Tongue (tissue), 3 donors: ENCODE measurements at places on chromosomes 1 and 21.
A peak's percentile ranks its signal among the peaks of the same experiment; 100 is the strongest.

- no peak for DNase-seq
Measured at GRCh38 chr1:151639466-151639865, 27.6 kb downstream of the SNX27 start.

GRCh38 chr1:18743233-18743632 is 112.6 kb downstream of the PAX7 start:
- DNase-seq, result no peak

GRCh38 chr21:42367367-42368165 is 1.2 kb upstream of the TFF1 start:
- no peak for DNase-seq

DNA sequence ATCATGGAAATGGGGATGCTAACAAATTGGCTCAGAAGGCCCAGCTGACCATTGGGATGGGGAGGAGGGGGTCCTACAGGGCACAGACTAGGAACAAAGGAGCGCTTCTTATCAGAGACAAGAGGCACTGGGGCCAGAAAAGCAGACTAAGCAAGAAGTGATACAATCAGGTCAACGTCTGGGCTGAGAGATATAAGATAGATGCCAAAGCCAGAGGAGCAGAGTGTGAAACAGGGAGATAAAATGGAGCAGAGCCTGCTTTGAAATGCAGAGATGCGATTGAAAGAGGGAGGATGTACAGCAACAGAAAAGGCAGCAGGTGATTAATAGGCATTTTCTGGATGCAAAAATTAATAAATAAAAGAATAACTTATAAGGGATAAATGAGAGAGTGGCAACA is 127.5 kb upstream of the SAMSN1 start:
- DNase-seq, result no peak

- no peak for DNase-seq
Measured at GRCh38 chr21:15406791-15407190, 323.0 kb upstream of the USP25 start.

DNA sequence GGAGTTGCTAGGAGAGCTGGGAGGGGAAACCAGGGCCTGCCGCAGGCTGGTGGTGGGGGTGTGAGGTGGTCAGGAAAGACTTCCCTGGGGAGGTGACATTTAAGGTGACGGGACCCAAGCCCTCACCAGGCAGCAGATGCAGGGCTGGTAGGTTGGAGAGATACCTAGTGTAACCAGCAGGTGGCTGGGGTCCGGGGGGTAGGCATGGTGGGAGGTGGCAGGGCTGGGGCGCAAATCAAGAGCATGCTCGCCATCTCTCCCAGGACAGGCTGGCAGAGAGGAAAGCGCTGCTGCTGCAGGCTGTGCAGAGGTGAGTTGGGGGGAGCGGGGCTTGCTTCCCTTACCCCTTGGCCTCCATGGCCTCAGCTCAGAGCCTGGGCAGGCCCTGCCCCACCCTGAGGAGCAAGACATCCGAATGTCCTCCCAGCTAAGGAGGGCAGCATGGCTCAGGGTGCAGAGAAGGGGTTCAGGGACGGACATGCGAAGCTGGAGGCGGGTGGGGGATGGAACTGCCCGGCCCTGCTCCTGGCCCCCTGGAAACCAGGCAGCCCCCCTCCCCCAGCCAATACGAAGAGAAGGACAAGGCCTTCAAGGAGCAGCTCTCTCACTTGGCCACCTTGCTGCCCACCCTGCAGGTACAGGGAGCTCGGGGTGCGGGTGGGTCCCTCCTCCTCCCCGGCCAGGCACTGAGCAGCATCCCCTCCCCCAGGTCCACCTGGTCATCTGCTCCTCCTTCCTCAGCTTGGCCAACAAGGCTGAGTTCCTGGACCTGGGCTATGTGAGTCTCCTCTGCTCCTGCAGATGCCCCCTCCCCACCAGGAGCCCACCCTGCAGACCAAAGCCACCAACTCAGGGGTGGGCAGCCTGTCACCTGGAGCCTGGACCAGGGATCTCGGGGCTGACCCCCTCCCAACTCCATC is 4.0 kb downstream of the RNF207 start:
- no peak for DNase-seq

DNA sequence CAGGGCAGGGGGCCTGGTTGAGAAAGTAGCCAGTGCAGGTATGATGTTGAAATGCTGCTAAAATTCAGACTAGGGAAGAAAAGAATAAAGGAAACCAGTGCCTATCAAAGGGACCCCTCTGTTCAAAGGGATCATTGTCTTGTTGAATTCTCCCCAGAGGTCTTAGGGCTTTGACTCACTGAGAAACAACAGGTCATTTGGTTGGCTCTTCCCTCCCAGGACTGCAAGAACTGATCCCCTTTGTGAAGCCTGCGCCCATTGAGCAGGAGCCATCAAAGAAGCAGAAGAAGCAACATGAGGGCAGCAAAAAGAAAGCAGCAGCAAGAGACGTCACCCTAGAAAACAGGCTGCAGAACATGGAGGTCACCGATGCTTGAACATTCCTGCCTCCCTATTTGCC is 11.8 kb upstream of the CELSR2 start:
- no peak for DNase-seq

DNA sequence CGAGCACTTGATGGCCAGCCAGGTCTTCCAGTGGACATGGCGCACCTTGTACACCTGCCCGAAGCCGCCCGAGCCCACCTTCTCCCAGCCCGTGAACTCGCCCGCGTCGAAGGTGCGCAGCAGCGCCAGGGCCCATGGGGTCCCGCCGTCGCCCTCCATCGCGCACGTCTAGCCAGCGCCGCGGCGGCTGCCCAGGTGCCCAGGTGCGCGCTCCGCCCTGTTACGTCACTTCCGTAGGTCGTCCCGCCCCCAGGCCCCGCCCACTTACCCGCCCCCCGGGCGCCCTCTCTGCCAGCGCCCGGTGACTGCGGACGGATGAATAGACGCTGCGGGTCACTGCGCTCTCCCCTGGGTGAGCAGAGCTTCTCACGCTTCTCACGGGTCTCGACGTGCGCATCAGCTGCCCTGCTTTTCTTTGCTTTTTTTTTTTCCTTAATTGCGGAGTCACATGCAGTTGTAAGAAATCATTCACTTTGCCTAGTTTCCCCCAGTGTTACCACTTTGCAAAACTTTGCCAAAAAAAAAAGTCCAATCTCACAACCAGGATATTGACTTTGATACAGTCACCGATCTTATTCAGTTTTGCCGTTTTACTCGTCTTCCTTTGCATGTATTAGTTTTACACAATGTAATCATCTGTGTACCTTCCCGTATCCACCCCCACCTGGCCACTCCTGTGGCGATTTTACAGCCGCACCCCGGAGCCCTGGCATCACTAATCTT is at the start of gene RIPK4:
Gene RIPK4 (minus strand): TSS at position 170 of the 723 bp plus-strand sequence. CDS start 11 bp downstream, at position 159.
- DNase-seq, result peak; percentile 64

GRCh38 chr1:59738591-59739015 is 76.1 kb upstream of the HOOK1 start:
- no peak for DNase-seq

DNA sequence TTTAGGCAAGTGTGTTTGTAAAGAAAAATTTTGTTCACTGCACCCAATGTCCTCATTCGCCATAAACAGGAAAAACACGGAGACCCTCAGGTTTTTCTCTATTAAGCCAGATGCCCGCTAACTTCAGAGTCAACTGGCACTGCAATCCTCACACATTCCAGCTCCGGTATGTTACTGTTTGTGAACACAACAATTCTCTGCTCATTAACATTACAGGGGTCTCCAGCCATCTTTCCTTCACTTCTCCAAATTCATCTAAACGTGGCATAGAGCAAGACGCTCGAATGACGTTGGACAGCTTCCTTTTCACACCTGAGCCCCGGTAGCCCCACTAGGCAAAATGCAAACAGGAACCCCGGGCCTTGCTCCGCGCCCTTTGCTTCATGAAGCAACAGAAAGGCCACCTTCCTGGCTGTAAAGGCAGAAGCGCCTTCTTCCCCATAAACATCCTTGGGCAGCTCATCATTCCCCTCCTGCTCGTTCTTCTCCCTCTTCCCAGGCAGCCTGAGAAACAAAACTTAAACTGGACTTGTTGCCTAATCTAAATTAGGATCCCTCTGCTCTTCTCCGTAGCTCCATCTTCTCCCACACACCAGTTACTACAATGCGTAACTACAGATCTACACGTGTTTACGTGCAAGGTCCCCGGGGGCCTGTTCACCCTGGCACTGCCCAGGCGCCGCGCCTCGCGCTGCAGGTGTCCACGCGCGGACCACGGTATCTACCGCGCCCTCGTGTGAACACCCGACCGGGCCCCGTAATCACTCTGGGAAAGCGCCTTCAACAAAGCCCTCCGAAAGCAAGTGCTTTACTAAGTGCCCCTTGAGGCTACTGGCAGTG is 1.2 kb downstream of the LBR start:
- peak; percentile 41 for DNase-seq

DNA sequence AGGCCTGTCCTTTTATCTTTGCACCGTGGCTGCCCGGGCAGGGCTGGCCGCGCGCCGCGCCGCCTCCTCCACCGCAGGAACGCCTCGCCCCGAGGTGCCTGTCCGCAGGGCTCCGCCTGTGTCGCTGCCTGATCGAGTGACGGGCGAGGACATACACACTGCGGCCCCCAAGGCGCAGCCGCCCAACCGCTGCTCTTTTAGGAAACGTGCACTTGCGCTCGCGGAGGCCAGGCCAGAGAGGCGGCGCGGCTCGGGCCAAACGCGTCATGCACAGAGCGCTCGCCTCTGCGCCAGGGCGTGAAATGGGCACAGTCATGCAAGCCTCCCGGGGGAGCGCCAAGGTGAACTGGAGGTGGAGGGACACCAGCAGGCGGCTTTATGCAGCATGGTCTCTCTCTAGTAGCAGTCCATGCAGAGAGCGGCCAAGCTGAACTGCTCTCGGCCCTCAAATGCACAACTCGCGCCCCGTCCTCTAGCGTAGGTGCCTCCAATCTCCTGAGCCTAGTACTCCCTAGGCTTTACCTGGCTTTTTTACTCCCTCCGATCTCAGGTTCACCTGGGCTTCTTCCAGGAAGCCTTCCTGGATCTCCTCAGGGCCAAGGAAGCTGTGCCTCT is 12.9 kb downstream of the TRABD2B start:
- peak; percentile 34 for DNase-seq

GRCh38 chr1:32334864-32335534 is 1.0 kb downstream of the MARCKSL1 start:
- DNase-seq, result peak; percentile 72

- DNase-seq, result no peak
Measured at GRCh38 chr1:64093941-64094340, 109.5 kb upstream of the UBE2U start.

- DNase-seq, result no peak
Measured at GRCh38 chr1:86063721-86064120, 92.9 kb downstream of the COL24A1 start.

DNA sequence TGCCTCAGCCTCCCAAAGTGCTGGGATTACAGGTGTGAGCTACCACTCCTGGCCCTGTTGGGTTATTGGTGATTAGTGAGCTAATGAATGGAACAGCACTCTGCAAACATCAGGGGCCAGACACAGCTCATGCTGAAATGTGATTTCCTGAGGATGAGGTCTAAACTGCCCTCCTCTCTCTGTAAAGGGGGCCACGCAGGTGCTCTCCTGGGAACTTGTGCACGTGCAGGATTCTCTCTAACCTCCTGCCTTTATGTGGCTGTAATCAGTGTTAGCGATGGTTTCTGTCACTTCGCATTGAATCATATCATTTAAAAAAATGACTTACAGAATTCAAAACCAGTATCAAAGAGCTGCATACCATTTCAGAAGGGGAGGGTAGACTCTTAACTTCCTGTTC is 3.6 kb downstream of the GPR157 start:
- DNase-seq, result no peak

DNA sequence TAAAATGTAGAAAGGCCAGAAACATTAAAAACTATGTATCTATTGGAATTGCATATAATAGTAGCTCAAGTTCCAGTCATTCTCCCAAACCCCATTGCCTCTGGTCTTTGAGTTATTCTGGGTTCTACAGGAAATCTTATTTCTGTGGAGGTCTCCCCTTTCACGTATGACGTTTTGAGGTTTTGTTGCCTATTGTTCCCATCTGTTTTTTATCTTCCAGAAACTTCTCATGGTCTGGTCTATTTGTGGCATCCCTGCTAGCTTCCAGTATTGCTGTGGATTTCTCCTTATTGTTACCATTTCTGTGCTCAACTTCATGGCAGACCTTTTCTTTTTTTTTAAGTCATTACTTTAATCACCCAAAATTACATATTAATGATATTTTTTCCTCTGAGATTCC is 43.3 kb downstream of the DTL start:
- no peak for DNase-seq

DNA sequence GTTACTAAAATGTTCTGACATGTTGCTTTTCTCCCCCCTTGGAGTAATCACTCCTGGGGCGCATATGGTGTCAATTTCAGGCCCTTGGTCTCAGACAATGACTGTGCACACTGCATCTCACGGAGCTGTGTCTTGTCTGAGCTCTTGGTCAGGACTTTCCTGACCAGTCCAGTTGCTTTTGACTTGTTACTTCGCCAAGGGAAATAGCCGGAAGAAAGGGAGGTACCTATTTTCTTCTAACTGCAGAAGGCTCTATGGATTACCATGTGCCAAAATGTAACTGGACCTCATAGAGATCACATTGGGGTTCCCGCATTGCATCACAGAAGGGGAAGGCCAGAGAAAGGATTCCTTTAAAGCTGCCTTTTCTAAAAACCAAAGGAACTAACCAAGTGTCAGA is 68.6 kb downstream of the SPAG17 start:
- DNase-seq, result peak; percentile 56

DNA sequence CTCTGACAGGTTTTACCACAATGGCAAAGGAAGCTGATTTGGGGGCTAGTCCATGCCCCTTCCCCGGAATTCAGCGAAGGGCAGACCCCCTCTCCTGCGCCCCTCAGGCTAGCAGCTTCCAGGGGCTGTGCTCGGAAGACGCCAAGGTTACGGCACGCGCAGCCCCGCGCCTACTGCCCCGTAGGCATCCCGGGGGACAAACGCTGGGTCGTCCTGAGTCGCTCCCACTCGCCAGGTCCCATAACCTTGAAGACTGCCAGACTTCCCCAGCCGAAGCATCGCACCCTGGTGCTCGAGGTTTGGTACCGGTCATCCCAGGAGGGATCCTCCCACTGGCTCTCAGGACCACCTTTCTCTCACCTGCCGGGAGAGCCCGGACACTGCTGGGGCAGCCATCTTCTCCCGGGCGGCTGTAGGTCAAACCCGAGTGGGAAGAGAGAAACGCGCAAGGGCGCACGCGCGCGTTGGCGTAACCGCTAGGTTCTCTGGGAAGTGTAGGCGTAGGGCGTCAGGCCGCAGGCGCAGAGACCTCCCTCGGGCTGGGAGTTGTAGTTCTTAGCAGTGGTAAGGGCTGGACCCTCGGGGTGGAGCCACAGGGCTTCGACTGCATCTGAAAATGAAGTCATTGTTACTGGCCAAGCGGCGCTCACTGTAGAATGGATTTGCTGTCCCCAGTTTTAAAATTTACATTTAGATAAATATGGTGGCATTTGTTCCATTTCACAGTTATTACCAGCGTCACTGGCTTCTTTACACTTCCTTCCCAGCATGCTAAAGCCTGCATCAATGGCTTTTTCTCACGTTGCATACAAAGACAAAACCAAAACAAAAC is at the start of gene ATP5PO:
Gene ATP5PO (minus strand): TSS at position 437 of the 832 bp plus-strand sequence. CDS start 41 bp downstream, at position 396.
- DNase-seq, result peak; percentile 99

- no peak for DNase-seq
Measured at GRCh38 chr1:234040446-234041317, 136.2 kb downstream of the SLC35F3 start.
